ENCODE measurements at places on chromosomes 7 and 10. TPM values are rescaled to one million over a fixed set of nuclear protein-coding genes. Genes with fewer than 3 reads are reported as not detected.

CRHR2 gene
- not detected for total RNA-seq

RNF148 gene
- total RNA-seq = not detected

FGFR2 gene
- 14.7 TPM for total RNA-seq

GFRA1 gene
- not detected for total RNA-seq

ARHGEF5 gene
- total RNA-seq = 35.5 TPM

ITPRID1 gene
- not detected for total RNA-seq

CTTNBP2 gene
- total RNA-seq = not detected

ALOX5 gene
- total RNA-seq = 0.16 TPM

REPIN1 gene
- 36.2 TPM for total RNA-seq

MOGAT3 gene
- total RNA-seq = not detected

HKDC1 gene
- total RNA-seq = 0.08 TPM

PKD2L1 gene
- not detected for total RNA-seq

GPER1 gene
- total RNA-seq = not detected

PAPSS2 gene
- total RNA-seq = 3.1 TPM

HTR7 gene
- total RNA-seq = 22.6 TPM

CHCHD2 gene
- total RNA-seq = 754 TPM

Measured in hair follicular keratinocyte (primary cell).